ENCODE measurements at places on chromosomes 2 and 18.

DNA sequence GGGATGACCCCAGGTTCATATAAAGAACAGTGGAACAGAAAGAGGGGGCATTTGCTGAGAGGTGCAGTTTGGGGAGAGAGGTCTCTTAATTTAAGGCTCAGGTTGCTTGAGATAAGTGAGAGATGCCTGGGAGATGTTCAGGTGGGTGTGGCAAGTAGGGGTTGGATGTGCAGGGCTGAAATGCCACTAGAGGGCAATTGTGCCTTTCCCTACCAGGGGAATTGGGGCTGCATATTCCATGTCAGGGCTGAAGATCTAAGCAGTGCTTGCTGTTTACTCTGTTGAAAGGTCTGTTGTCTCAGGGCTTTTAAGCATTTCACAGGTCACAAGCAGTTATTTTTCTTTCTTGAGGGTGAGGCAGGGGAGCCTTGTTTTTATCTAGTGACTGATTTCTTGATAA, 7.8 kb downstream of the CCDC85A start:
- DNase-seq, result peak; percentile 58

- peak; percentile 7 for DNase-seq
These were observed 21.4 kb downstream of the MGAT4A start for GRCh38 chr2:98709535-98709934.

- no peak for DNase-seq
These were observed 420.3 kb downstream of the PTPRM start for GRCh38 chr18:7987284-7987976.

- DNase-seq, result no peak
These were observed 9.8 kb downstream of the STEAP3 start for GRCh38 chr2:119233326-119234020.

DNA sequence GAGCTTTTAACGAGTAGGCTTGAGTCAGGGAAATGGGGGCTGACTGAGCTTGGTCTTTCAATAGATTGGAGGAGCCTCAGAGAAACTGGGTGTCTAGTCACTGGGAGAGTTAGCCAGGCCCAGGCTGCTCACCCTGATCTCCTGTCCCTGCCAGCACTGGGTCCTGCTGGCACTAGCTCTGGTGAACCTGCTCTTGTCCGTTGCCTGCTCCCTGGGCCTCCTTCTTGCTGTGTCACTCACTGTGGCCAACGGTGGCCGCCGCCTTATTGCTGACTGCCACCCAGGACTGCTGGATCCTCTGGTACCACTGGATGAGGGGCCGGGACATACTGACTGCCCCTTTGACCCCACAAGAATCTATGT, 720 bp downstream of the KRTCAP3 start:
- no peak for DNase-seq

GRCh38 chr2:221389421-221389820, 182.7 kb downstream of the EPHA4 start:
- no peak for DNase-seq

DNA sequence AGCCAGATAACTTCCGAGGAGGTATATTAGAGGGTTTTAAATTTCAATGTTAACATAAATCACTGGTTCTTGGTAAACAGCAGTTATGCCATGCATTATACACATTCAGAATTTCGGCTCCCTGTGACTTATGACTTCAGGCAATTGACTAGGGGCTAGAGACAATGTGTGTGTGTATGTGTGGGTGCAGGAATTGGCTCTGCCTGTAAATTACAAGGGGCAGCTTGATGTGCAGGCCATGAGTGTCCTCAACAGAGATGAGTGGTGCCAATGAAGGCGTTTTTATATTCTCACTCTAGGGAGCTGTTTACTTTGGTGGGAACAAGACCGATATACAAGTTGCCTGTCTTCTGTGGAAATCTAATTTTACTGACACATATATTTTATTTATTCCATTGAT, 161.6 kb downstream of the CSRNP3 start:
- DNase-seq, result peak; percentile 75
